Dorsolateral prefrontal cortex (tissue), 122 donors: ENCODE measurements at places on chromosomes 11 and 22. TPM values are rescaled to one million over a fixed set of nuclear protein-coding genes. Genes with fewer than 3 reads are reported as not detected.

Gene GAB4
- not detected for total RNA-seq

DNA sequence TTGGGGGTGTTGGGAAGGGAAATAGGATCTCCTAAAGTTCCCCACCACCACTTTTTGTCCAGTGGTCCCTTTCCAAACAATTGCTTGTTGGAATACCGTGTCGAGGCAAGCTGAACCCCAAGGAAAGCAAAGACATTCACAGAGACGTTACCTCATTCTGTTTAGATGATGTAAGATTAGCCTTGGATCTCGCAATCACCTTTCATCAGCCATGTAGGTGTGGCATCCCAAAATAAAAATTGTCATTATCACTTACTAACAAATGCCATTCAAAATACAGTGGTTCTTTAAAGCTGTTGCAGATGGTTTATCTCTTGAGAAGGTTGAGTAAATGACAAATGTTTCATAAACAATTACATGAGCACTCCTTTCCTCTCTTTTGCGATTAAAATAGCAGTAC is 86.5 kb upstream of the SLC25A18 start:
- DNase-seq: no peak

GRCh38 chr11:113587308-113587739 is 112.1 kb upstream of the DRD2 start:
- no peak for DNase-seq

Gene VSIG10L2
- total RNA-seq: not detected

GRCh38 chr22:41290262-41291221 is 4.6 kb upstream of the RANGAP1 start:
- DNase-seq: no peak

Gene SLC6A5
- total RNA-seq: 0.13 TPM

DNA sequence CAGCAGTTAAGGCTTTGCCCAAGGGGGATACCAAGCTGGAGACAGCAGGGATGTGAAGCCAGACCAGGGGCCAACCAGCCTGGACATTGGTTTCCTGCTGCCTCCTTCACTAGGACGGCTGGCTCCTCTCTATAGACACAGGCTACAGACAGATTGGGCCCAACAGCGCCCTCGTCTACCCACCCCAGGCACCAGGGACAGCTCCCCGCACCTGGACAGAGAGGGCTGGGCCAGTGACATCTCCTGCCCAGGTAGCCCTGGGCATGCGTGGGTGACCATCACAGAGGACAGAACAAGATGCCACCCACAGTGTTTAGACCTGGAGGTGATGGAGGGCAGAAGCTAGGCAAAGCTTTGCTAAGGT is 1.2 kb downstream of the DKK3 start:
- DNase-seq: no peak

Gene VPREB1
- not detected for total RNA-seq

Gene RFPL2
- total RNA-seq: 9.8 TPM

GRCh38 chr22:45332001-45332400 is 22.3 kb downstream of the FAM118A start:
- no peak for DNase-seq

Gene OR5B21
- total RNA-seq: not detected

Gene TSPAN32
- not detected for total RNA-seq

DNA sequence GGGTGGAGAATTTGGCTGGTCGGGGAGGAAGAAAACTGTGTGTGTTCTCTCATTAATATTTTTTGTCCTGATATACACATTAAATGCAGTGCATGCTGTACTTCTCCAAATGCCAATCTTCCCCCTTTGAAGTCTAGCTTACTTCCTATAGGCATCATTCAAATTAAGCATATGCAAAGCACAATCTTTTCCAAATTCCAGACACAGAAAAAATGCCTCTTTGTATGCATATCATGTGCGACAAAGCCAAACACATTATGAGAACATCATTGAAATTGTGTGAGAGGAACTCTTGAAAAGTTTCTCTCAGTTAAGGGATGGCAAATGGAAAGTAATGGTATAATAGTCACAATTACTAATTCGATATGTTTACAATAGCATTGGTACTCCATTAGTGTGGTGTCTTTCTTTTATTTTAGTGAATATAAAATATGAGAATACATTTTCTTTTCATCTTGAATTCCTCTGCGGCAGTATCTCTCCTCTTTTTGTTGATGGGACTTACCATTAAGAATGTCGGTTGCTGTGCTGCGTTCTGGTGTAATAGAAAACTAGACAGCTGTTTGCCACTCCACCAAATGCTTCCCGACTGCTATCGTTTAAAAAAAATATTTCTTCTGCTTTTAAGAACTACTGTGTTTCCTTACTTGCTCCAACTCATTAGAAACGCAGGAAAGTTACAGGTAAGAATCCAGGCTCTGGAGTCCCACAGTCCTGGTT is 19.3 kb upstream of the NRIP3 start:
- DNase-seq: no peak

GRCh38 chr11:73249853-73250783 is 22.0 kb upstream of the P2RY6 start:
- no peak for DNase-seq

GRCh38 chr11:123775715-123776549 is 21.6 kb upstream of the OR6X1 start:
- no peak for DNase-seq

GRCh38 chr22:36253523-36254490 is 874 bp downstream of the APOL1 start:
- DNase-seq: no peak

Gene GDPD4
- not detected for total RNA-seq

DNA sequence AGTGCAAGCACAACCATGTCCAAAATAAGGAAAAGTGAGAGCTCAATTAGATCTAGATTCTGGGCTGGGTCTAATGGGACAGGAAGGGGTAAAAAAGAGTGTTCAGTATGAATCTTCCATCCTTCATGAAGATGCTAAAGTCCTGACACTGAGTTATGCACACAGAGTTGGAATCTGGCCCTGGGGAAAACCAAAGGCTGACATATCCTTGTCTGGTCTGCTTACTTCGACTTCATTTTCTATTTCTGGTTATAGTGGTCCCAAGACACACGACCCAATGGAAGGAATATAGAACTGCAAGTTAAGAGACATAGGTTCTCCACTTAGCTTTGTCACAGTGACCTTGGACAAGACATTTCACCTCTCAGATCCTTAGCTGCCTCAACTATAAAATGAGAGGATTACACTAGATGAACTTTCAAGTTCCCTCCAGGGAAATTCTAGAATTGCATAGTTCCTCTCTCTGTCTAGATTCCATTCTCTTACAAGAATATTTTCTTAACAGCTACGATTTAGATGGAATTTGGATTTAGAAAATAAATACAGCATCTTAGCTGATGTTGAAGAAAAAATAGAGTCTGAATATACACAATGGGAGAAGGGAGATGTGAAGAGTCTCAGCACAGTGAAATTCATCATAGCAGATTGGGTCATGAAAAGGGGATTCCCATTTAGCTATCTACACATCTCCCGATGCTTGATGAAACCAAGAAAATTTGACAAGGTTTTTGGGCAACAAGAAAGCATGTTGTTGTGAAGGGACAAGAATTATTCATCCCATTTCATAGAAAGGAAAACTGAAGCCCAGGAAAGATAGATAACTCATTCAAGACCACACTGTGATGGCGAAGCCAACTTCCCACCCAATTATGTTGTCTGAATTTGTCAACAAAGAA is 3.3 kb downstream of the BLID start:
- DNase-seq: no peak

Gene MYRF
- 141 TPM for total RNA-seq

Gene MLC1
- total RNA-seq: 131 TPM

Gene TMEM86A
- total RNA-seq: 10.7 TPM

DNA sequence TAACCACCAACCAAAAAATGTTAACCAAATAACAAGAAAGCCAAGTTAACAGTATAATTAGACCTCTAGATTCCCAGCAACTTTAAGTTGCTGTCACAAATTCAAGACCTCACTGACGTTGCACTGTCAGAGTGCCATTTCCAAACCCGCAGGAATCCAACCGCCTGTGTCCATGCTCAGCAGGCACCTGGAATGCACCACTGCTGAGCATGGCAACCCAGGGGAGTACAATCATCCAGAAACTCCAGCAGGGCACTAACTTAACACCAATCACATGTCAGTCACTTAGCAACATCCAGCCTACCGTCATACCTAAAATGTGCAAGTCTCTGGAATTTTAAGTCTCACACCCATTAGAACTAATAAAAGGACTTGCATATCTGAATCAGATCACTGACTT is 48.8 kb downstream of the SMCO4 start:
- DNase-seq: no peak

- DNase-seq: no peak
These were observed 2.3 kb downstream of the LSP1 start for GRCh38 chr11:1854949-1855885.

- no peak for DNase-seq
These were observed 189.5 kb downstream of the DDX10 start for GRCh38 chr11:108854346-108854745.

Gene CRY2
- 135 TPM for total RNA-seq

GRCh38 chr11:12389676-12390657 is 12.6 kb downstream of the PARVA start:
- no peak for DNase-seq

DNA sequence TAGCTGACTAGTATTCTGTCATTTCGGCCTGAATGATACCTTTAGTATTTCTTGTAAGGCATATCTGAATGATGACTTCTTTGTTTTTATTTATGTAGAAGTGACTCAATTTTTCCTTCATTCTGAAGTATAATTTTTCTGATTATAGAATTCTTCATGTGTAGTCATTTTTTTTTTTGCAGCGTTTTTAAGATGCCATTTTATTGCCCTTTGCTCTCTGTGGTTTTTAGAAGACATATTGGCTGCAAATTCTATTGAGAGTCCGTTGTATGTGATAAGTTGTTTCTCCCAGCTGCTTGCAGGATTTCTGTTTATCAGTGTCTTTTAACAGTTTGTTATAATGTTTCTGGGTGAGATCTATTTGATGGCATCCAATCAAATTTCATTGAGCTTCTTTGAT is 1224.8 kb downstream of the JRKL start:
- DNase-seq: no peak

- DNase-seq: no peak
These were observed 75.6 kb downstream of the BLID start for GRCh38 chr11:122040464-122040863.

- DNase-seq: peak; percentile 96
These were observed 17.7 kb downstream of the NAV2 start for GRCh38 chr11:19730373-19730772.

GRCh38 chr11:104033561-104033960 is 2.9 kb upstream of the DDI1 start:
- no peak for DNase-seq

DNA sequence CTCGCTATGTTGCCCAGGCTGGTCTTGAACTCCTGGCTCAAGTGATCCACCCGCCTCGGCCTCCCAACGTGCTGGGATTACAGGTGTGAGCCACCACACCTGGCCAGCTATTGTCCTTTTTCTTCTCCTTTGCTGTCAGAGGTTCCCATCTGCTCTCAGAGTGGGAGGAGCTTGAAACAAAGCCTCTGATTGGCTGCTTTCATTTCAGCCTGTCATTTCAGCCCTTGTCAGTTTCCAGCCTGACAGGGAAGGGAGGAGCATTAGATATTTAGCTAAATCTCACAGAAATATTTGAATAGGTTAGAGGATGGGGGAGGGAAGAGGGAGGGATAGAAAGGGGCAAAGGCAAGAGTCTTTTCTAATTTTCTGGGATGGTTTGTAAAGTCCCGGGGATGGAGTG is 8.7 kb downstream of the SLC22A6 start:
- DNase-seq: no peak

- peak; percentile 41 for DNase-seq
These were observed 121.5 kb downstream of the RRAS2 start for GRCh38 chr11:14237444-14237961.

- DNase-seq: no peak
These were observed 42.8 kb downstream of the MED15 start for GRCh38 chr22:20550057-20550817.
